ENCODE measurements at places on chromosomes 12 and 14.

GRCh38 chr12:34396861-34397590 lies 374.7 kb downstream of the ALG10 start:
- no peak for DNase-seq

GRCh38 chr14:77620222-77620870 lies 3.9 kb upstream of the SPTLC2 start:
- DNase-seq = no peak

GRCh38 chr12:49200919-49201594 lies 12.2 kb upstream of the TUBA1A start:
- DNase-seq = peak; percentile 88

GRCh38 chr12:78414071-78414470 lies 450.5 kb upstream of the SYT1 start:
- DNase-seq = no peak

GRCh38 chr12:92290350-92290695 lies 144.7 kb upstream of the BTG1 start:
- no peak for DNase-seq

GRCh38 chr14:59534361-59534987 lies 42.1 kb downstream of the CCDC175 start:
- no peak for DNase-seq

DNA sequence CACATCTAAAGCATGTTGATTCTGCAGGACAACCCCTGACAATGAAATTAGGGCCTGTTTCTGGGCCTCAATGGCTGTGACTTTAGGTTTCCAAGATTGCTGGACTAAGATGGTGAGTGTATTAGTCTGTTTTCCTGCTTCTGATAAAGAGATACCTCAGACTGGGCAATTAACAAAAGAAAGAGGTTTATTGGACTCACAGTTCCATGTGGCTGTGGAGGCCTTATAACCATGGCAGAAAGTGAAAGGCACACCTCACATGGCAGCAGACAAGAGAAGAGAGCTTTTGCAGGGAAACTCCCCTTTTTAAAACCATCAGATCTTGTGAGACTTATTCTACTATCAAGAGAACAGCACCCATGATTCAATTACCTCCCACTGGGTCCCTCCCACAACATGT lies 10.6 kb downstream of the IL22 start:
- no peak for DNase-seq

DNA sequence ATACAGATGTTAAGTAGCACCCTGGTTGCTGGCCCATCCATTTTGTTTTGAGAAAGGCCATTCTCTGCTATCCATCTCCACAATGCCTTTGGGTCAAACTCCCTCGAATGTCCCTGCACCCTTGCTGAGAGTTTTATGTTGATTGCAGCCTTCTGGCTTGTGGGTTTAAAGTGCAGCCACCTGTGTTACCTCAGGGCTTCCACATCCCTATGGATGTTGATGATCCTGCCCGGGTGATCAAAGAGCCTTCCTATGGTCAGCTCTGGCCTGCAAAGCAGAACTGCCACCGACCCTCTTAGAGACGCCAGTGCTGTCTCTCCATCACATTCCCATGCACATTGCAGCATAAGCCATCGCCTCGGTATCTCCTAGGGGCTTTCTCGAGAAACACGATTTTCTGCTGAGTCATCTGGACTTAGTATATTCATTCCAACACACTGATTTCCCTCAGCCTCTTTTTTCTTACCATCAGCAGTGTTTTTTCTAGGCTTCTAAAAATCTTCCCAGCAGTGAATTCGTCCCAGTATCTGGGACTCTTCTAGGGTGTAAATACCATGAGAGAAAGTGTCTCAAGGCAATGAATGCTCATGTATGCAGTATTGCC lies 585.7 kb upstream of the TMEM132C start:
- no peak for DNase-seq

DNA sequence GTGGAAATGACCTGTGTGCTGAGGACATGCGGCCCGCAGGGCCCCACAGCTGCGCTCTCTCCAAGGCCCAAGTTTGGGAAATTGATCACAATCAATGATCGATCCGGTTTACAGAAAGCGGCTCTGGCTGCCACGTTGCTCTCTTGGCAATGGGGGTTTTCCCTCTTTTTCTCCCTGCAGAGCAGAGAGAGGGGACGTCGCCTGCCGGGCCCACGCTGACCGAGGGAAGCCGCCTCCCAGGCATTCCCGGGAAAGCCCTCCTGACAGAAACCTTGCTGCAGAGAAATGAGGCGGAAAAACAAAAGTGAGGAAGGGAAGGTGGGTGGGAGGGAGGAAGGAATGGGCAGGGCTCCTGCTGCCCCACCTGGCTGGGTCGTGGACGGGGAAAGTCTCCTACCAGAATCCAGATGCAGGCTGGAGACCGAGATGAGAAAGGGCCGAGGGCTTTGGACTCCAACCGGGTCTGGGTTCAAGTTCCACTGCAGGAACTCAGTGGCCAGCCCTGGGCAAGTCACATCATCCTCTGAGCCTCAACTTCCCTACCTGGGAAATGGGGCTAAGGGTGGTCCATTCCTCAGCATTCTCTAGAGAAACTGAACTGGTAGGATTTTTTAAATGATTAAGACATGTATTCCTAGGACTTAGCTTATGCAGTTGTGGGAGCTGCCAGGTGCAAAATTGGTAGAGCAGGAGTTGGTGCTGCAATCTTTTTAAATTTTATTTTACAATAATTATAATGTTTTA lies 75.5 kb downstream of the PHETA1 start:
- DNase-seq = no peak

- no peak for DNase-seq
These were observed 217.9 kb upstream of the BTG1 start for GRCh38 chr12:92363295-92364146.

DNA sequence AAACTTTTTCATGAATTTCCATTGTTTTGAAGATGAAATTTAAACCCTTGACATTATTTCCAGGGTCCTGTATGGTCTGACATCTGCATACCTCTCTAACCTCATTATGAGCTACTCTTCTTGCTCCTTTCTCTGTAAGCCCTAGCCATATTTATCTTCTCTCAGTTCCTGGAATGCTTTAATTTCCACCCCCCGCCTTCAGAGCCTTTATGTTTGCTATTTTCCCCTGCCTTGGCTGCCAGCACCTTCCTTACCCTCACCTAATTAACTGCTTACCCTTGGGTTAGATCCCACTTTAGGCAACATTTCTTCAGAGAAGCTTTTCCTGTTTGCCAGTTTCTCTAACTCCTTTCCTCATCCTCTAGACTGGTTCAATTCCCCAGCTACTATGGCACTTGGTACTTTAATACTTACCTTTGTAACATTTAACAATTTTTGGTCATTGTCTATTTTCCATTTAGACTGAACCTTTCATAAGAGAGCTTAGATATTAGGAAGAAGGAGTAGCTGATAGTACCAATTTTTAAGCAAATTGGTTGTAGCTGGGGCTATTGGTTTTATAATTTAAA lies 6.0 kb downstream of the STYX start:
- no peak for DNase-seq

DNA sequence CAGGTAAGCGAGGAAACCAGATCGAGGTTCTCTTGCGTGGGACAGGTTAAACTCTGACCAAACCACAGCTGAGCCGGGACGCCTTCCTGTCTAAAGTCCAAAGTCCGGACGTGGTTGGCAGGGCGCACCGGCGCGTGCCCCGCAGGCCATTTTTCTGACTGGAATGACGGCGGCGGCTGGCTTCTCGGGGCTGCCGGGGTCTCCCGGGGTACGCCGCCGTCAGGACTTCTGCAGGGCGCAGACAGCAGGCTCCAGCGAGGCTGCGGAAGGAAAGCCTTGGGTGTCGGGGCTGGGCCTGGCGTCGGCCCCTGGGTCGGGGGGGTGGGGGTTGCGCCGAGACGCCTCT lies 32.8 kb downstream of the MIA2 start:
- DNase-seq = peak; percentile 41

- DNase-seq = peak; percentile 92
These were observed at the start of gene FRS2 for GRCh38 chr12:69470189-69471075. FRS2 (plus strand) TSS chr12:69470388; CDS start chr12:69569031, 98,643 bp downstream.

- DNase-seq = no peak
These were observed 41.3 kb upstream of the CTDSP2 start for GRCh38 chr12:57887631-57888408.

DNA sequence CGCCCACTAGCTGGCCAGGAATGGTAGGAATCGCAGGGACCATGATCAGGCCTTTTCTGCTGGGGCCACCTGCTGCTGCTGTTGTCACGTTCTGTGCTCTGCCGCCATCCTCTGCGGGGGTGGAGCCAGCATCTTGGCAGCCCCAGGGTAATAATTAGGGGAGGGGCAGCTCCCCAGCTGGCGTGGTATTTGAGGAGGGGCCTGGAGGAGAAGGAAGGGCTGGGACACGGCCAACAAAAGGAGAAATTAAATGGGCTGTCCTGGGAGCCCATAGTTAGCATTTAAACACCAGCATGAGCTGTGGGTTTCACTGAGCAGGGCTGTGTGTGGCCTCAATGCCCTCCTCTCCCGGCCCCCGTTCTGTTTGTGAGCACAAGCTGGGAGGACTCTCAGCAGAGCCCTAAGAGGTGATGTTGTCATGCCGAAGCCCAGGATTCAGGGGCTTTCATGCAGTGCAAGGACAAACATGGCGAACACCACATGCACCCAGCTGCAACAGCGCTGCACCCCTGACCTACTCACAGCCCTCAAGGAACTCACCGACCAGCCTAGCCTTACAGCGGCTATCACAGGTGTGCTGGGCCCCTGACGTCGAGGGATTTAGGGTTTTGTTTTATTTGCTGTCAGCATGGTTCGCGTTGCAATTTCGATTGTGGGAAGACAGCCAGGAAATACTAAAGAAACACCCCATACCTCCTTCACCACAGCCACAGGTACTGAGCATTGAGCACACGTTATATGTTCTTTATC lies 324.3 kb downstream of the CACNA1C start:
- DNase-seq = peak; percentile 83

- no peak for DNase-seq
These were observed 43.2 kb downstream of the GALNT4 start for GRCh38 chr12:89481213-89481914.

GRCh38 chr12:27865421-27865820 lies 85.4 kb upstream of the MANSC4 start:
- DNase-seq = no peak

DNA sequence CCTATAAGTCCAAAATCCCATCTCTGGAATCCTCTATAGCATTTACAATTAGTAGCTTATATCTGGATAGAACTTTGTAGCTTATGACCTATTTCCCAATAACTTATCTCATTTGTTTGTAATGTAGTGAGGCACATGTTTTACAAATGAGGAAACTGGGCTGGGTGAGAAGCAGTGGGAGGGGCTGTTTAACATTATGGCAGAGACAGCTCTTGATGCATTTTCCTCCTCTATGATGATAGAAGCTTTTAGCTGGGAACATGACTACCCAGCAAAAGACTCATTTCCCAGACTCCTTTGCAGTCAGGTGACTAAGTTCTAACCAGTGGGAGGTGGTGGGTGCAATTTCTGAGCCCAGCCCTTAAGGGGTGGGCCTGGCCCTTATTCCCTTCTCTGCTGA lies 179.7 kb downstream of the TTC8 start:
- no peak for DNase-seq

- DNase-seq = no peak
These were observed 38.2 kb upstream of the EML1 start for GRCh38 chr14:99755068-99755405.

DNA sequence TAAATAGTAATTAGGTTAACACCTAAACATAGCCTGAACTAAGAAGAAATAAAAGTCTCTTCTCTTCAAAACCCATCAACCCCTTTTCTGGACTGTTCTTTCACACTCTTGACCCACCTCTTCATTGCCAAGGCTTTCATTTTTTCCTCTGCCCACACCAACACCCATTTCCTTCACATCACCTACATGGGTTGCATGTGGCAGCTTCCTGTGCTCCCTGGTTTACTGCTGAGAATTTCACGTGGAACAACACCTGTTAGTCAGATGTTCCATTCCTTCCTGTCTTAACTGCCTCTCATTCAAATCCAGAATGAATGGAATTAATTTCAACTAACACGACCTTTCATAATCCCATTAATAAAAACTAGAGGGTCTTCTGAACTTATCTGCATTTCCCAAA lies 157.3 kb downstream of the BCAT1 start:
- DNase-seq = no peak

DNA sequence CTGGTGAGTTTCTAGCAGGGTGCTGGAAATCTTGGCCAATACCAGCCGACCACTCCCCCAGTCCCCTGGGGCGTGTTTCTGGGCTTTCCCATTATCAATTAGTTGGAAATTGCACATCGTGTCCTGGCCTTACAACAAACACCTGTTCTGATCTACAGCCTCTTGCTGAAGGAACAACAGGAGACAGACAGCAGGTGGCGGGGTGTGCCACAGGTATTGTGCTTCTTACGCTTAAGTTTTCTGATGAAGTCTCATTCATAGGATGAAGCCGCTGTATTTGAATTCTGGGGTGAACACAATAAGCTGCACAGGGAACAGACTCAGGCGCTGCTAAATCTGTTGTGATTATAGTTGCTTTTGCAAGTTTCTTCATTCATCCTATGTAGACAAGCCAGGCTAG lies 703 bp downstream of the HIGD1C start:
- no peak for DNase-seq

DNA sequence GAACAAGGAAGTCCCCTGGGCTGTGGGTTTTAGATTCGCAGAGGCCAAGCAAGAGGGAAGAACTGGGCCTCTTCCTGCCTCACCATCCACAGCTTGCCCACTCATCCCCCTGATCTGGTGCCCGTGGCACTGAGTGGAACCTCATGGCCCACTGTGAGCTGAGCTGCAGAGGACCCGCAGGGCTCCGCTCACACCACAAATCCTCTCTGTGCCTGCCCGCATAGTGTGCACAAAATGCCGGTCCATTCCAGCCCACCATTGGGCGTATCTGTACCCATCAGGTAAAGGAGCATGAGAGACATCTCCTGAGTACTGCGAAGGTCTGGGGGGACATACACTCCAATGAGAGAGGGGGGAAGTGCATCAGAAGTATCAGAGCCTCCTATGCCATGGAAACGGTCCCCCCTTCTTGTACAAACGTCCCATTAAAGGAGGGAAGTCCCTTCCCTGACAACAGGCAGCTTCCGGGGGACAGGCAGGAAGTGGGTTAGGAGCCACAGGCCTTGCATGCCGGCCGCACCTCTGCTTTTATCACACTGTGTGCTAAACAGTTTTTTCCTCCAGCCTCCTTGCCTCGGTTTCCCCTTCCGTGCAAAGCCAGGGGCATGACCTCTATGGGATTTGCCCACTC lies 309.4 kb upstream of the DIO3 start:
- no peak for DNase-seq

GRCh38 chr12:120230326-120230973 lies 29.5 kb upstream of the RPLP0 start:
- DNase-seq = no peak

DNA sequence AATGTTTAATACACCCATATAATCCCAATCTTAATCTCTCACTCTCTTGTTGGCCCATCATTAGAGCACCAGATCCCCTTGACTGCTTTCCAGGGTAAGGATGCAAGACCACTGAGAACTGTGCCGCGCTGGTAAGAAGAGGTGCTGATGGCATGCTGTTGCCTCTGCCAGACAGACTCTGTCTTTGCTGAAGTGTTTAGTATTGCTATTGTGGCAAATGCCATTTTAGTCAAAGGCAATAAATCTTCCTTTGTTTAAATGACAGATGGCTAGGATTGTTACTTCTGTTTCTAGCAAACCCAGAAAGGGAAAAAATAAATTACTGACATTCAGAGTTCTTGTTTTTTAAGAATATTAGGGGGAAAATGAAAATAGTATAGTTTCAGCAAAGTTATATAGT lies 152.3 kb downstream of the MON2 start:
- DNase-seq = peak; percentile 52

GRCh38 chr14:32083315-32083624 lies 6.2 kb downstream of the ARHGAP5 start:
- no peak for DNase-seq

- no peak for DNase-seq
These were observed 127.8 kb upstream of the SSTR1 start for GRCh38 chr14:38079886-38080285.

GRCh38 chr12:84085046-84085445 lies 827.6 kb downstream of the SLC6A15 start:
- no peak for DNase-seq

All from NCI-H774 (cell line).